ENCODE measurements at places on chromosomes 4 and X.

- no peak for DNase-seq
Measured at GRCh38 chrX:133434197-133434820, 19.0 kb upstream of the GPC4 start.

- no peak for DNase-seq
Measured at GRCh38 chr4:91681544-91681943, 622.2 kb upstream of the GRID2 start.

DNA sequence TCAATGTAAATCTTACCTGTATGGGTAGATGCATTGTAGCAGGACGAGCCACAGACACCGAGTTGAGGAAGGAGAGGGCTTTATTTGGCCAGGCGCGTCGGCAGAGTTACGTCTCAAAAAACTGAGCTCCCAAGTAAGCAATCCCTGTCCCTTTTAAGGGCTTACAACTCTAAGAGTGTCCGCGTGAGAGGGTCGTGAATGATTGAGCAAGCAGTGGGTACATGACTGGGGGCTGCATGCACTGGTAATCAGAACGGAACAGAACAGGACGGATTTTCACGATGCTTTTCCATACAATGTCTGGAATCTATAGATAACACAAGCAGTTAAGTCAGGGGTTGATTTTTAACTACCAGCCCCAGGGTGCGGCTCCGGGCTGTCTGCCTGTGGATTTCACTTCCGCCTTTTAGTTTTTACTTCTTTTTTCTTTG is 524.9 kb upstream of the HTR2C start:
- no peak for DNase-seq

GRCh38 chr4:37243051-37243450 is 1.5 kb upstream of the NWD2 start:
- no peak for DNase-seq

- no peak for DNase-seq
Measured at GRCh38 chrX:84186603-84187532, 1.1 kb downstream of the RPS6KA6 start.

DNA sequence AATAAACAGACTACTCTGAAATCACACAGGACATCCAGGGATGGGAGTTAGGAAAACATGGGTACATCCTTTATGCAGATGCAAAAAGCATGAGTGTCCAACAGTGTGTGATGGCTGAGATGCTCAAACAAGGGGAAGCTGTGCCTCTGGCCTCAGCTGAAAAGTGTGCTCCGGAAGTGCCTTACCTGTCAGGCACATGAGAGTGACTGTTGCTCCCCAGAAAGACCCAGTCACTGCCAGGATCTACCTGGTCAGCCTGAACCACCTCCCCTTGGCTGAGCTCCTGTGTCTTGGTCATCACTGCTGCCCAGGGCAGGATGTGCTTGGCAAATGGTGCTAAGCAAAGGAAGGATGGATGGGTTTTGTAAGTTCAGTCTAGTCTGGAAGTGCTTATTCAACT is 4.0 kb downstream of the PPP2R2C start:
- DNase-seq = no peak

- no peak for DNase-seq
Measured at GRCh38 chrX:31223817-31224216, 152.0 kb upstream of the FTHL17 start.

DNA sequence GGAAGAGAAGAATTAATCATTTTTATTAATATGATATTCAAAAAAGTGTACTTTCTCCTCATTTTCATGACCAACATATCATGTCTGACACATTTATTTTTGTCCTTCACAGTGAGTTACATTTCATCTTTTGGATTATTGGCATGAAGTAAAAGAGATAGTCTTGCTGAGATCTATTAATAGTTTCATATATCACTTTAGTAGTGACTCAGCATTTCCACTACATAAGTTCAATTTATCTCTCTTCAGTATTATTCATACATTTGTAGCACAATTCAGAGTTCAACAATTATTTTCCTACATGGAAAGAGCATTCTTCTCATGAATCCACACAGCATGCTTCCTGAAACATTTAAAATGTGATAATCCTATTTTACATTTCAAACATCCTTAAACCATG is 1461.1 kb downstream of the TECRL start:
- no peak for DNase-seq
